ENCODE measurements at places on chromosomes 13 and 19. TPM values are rescaled to one million over a fixed set of nuclear protein-coding genes. Genes with fewer than 3 reads are reported as not detected.

Gene NLRP9
- polyA plus RNA-seq = not detected

Gene ERICH4
- polyA plus RNA-seq = not detected

Gene ECSIT
- polyA plus RNA-seq = 26.2 TPM

Gene HIPK4
- 0.15 TPM for polyA plus RNA-seq

Gene ARL11
- 1.3 TPM for polyA plus RNA-seq
